ENCODE measurements at places on chromosomes 3 and 15.

DNA sequence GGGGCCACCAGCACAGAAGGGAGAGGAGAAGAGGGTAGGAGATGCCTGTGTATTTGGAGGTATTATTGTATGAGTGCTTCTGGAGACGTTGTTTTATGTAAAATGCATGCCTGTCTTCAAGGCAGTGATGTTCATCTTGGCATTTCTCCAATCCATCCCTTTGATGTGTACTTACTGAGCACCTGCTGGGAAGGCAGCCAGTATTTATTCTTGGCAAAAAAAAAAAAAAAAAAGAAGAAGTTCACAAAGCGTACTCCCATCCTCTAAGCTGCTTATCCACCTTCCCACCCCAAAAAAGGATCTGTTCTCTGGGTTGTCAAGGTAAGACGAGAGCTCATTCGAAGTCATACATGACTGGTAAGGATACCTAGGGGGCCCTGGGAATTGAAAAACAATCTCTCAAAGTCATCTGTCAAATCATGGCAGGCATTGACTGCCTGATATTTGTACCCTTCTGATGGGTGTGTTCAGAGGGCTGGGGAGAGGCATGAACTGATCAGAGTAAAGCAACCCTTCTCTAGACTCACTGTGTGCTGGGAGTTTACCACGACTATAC is 30.0 kb upstream of the SLC6A1 start:
- DNase-seq, result no peak

DNA sequence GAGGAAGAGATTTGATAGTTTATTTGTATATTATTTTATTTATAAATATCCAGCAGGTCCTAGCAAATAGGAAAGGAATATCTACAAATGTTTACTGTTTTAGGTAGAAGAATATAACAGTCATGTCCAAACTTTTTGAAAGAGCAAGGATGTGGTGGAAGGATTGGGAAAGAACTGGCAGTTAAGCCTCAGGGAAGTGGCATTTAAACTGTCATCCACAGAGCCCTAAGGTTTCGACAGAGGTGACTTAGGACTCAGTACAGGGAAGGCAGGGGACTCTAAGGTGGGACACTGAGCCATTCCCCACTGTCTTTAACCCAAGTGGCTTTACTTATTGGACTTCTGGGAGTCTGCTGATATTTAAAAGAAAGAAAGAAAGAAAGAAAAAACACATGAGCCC is 11.8 kb upstream of the TMEM87A start:
- DNase-seq, result no peak

- DNase-seq, result no peak
Observed at GRCh38 chr15:38531509-38531908, 33.1 kb downstream of the RASGRP1 start.

DNA sequence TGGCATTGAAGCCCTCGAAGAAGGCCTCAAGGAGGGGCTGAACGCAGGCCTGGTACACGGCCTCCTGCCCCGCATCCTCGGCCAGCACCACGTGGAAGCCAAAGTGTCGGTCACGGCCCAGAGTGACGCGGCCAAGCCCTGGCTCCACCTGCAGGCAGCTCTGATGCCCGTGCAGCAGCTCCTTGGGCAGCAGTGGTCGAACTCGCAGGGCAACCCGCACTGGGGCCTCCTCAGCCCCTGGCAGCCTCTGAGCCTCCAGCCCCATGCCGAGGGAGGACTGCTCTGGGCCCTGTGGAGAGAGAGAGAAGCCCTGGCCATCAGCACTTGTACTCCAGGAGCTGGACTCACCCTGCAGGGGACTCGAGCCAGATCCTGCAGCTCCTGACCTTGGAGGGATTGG is 2.6 kb downstream of the KIF7 start:
- DNase-seq, result no peak

DNA sequence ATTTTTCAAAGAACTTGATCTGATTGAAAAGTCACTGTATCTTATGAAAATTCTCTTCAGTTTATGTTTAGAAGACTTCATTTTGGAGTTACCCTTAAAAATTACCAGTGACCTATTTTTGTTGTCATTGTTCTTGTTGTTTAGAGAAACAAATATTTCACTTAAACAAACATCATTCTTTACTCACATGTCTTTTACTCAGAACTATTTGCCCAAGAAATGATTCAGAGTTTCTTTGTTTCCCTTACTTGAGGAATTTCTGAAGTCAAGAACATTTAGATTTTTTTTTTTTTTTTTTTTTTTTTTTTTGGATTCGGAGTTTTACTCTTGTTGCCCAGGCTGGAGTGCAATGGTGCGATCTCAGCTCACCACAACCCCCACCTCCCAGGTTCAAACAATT is 259.6 kb upstream of the UBE2E1 start:
- no peak for DNase-seq

- DNase-seq, result no peak
Observed at GRCh38 chr15:79045041-79045440, 45.5 kb downstream of the RASGRF1 start.

DNA sequence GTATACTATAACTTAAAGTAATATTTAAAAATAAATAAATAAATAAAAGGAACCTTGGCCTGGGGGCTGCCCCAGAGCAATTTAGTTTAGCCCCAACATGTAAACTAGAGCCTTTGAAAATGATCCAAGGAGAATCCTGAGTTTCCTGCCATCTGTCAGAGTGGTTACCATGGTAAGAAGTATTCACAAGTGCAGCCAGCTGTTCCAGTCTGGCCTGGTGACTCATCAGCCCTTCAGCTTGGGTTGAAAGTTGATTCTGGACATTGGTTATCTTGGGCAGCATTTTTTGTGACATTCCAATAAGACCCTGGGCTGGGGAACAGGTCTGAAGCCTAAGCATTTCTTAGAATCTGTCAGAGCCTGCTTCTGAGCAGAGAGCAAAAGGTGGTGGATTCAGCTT is 72.7 kb upstream of the LRTM1 start:
- DNase-seq, result no peak

GRCh38 chr3:50651920-50652529 is 22.7 kb upstream of the DOCK3 start:
- DNase-seq, result no peak

DNA sequence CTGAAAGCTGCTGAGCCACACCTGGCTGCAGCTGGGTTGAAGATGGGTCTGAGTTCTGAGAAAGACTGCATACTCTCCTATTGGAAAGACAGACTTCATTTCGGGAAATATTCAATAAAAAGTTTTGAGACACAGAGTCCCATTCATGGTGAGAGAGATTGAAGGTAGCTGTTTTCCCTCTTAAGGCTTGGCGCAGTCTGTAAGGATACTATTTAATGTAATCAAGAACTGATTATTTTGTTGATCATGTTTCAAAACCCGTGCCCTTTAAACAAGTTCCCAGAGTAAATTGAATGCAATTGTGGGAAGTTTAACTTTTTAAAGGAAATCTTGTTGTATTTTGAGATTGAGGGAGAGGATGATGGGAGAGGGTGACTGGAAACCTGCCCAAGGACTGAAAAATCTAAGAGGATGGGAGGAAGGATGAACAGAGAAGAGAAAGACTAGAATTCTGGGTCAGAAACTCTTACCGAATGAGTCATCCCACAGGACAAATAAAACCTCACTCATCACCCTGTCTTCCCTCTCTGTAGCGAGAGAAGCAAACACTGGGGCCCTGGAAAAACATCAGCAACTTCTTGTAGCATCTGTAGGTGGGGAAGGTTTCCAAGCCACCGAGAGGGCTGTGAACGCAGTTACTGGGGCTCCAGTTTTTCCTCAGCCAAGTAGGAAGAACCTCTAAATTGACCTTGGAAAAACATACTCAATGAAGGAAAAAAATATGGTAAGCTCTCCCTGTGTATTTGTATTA is 193.2 kb upstream of the TPRG1 start:
- DNase-seq, result no peak

DNA sequence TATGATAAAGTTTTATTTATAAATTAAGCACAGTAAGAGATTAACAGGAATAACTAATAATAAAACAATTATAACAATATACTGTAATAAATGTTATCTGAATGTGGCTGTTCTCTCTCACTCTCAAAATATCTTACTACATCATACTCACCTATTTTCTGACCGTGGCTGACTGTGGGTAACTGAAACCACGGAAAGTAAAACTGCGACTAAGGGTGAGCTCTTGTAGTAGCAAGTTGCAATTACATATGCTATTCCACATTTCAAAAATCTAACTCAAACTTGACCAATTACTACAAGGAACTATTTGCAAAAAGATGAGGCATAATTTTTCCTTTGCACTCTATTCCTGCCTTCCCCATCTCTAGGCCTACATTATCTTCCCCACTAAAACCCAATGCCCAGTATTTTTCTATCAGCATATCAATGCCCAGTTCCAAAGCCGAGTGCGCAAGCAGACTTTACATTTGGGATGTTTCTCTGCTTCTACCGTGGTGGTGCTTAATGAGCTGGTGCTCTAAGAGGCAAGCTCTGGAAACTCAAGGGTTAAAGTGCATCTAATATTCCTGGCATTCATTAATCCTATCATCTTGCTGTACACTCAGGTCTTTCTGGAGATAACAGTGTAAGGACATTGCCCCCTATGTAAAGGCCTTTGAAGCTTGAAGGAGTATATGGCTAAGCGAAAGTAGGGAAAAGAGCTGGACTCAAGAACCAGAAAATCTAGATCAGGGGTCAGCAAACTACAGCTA is 6.7 kb downstream of the PCYT1A start:
- DNase-seq, result no peak

GRCh38 chr3:169825316-169825715 is 12.6 kb upstream of the LRRC34 start:
- DNase-seq, result no peak

GRCh38 chr15:40379853-40380252 is 2.7 kb upstream of the KNSTRN start:
- DNase-seq, result no peak

Data from HEK293T (cell line).